RPMI7951 (cell line): ENCODE measurements at places on chromosomes 6 and 20. TPM values are rescaled to one million over a fixed set of nuclear protein-coding genes. Genes with fewer than 3 reads are reported as not detected.

GRCh38 chr6:170032706-170033309, 258.1 kb downstream of the DLL1 start:
- DNase-seq, result no peak

GRCh38 chr6:91213229-91213901, 626.5 kb upstream of the MAP3K7 start:
- DNase-seq, result no peak

DNA sequence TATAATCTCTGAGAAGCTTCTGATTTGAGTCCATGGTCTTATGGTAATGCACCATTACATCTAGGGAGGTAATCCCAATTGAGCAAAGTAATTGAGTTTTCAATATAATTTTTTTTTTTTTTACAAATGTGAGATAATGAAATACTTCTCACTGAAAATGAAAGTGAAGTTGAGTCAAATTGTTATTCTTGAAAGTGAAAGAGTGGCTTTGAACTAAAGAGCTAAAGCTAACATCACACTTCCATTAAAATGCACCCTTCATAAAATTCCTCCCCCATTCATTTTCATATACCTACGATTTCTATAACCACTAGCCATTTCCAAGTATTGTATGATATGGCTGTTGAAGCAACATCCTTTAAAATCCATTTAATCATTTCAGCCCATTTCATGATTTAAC, 149.1 kb upstream of the IMPG1 start:
- DNase-seq, result no peak

GRCh38 chr20:44981736-44982406, 15.6 kb downstream of the STK4 start:
- no peak for DNase-seq

- no peak for DNase-seq
Observed at GRCh38 chr20:50727792-50728485, 3.4 kb upstream of the PARD6B start.

GRCh38 chr20:18999086-18999485, 185.5 kb downstream of the SCP2D1 start:
- DNase-seq, result no peak

DNA sequence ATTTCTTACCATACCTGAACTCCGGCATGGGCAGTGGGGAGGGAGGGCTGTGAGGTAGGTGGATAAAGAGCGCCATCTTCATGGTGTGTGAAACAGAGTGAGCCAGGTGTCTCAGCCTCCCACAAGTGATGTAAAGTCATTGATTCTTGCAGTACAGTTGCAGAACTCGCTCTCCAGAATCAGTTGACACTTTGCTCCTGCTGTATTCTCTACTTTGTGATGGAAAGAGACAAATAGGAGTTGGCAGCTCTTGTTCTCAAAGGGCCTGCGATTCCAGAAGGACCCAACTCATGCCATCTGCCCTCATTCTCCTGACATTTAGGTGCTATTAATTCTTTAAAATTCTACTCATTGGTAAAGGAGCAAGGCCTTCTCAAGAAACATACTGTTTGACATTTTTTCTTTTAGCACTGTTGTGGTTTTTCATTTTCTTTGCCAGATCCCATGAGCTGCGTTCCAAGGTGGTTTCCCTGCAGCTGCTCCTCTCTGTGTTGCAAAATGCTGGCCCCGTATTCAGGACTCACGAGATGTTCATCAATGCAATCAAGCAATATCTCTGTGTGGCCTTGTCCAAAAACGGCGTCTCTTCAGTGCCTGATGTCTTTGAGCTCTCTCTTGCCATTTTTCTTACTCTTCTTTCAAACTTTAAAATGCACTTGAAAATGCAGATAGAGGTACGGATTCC, 49.3 kb downstream of the ARFGEF2 start:
- no peak for DNase-seq

DNA sequence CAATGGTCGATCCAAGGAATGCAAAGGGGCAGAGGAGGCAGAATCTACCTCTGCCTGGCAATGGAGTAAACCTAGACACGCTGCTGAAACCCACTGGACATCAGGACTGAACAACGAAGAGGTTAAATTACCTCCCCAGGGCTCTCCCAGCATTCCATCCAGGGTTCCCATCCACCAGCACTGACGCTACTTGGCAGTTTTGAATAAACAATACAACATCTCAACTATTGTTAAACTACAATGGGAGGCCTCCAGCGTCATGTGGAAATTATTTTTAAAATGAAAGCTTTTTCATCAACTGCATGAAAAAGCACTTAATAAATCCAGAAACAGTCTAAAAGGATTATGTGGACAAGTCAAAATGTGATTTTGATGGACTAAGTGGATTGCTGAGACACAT, 96.8 kb upstream of the NHSL1 start:
- no peak for DNase-seq

DNA sequence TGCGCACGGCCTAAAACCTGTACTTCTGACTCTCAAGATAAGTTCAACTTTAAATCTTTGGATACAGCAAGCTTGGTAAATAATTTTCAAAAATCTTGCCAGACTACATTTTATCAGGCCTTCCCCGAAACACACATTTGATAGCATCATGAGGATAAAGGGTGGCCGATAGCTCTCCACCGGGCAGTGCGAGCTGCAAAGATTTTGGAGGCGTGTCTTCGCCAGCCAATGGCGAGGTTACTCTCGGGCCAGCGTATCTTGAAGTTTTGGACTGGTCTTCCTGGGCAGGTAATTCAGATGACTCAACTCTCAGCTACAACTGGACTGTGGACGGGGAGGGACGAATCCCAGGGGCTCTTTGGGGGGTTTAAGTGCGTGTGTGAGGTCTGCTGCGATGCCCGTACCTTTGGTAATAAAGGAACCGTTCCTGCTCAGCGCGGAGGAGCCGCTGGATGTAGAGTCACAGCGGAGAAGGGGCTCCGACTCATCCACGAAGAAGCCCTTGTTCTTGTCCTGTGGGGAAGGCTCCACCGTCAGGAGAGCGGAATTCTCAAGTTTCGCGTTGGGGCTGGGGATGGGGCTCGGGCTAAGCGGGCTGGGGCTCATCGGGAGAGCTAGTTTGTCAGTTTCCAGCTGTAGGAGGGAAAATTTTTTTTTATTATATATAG, 75.3 kb downstream of the TNFRSF21 start:
- DNase-seq, result no peak

DNA sequence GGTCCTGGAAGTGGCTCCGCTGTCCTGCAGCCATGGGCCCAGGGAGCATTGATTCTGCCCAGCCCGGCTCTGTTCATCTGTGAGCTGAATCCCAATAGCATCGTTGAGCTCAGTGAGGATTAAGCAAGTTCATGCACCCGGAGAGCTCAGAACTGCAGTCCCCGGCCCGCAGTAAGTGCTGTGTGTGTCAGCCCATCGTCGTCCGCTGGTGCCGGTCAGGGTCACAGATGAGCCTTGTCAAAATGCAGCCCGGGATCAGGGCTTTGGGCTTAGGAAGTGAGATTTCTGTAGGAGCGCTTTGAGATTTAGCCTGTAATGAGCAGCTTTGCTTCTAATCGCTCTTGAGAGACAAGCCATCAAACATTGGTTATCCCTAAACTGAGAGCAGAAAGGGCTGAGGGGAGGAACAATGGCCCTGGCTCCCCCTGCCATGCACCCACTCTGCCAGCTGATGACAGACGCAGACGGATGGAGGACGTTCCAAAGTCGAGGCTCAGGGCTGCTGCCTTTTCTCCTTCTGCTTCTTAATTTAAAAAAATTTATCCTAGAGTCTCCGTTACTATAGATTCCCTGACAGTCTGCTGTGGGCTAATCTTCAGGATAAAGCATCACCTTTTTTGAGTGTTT, 25.6 kb upstream of the SULF2 start:
- DNase-seq, result no peak

DNA sequence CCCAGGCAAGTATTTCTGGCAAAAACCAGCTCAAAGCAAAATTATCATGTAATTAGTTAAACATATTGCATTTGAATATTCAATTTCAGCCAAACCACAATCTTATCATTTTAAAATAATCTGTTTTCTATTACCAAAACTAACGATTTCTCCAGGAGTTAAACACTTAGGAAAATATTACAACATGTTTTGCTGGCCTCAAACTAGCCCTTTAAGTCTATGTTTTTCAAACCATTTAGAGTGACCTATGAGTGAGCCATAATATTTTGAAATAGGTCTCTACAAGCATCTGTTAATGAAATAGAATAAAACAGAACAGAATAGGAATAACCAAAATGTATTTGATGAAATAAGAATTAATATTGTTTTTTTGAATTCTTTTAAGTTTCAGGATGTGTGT, 370.9 kb downstream of the COL12A1 start:
- DNase-seq, result no peak

DNA sequence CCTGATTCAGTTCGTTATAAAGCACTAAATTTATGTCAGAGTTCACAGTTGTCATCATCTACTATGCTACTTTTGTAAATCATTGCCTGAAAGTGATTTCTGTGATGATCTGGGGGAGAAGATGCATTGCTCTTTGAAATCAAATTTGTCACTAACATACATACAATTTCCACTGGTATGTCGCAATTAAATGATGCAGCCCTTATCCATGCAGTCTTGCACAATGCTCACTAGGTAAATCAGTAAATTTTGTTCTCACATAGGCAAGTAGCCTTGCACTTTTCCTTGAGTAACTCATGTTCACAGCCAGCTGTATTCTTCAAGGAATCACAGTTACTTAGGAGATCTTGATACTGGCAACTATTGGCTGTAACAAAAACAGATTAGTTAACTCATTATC, 20.8 kb downstream of the CRISP2 start:
- no peak for DNase-seq

DNA sequence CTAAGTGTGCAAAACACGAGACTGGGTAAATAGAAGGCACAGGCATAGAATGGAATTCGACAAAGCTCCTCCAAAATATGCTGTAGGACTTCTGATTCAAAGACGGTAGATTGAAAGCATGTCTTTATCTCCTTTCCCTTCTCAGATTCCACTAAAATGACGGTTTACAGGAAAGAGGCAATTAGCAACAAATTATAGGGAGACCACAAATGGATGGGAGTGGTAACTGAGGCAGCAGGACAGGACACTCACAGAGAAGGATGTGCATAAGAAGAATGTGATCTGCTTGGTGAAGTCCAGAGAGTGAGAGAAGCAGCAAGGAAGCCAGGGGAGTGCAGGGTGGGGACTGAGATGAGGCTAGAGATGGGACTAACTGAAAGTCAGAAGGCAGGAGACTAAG, 113.4 kb upstream of the MRPS10 start:
- DNase-seq, result peak; percentile 58

- DNase-seq, result peak; percentile 37
Observed at GRCh38 chr20:61980647-61981583, 84.8 kb downstream of the TAF4 start.

- no peak for DNase-seq
Observed at GRCh38 chr6:149196091-149196490, 121.4 kb upstream of the TAB2 start.

Gene CDH4
- 0.12 and 0.29 TPM in 2 replicates for total RNA-seq

Gene PTCRA
- not detected in 2 replicates for total RNA-seq

Gene PRL
- total RNA-seq, result not detected in 2 replicates

Gene DXO
- 21.0 and 27.8 TPM in 2 replicates for total RNA-seq

Gene OTOR
- not detected in 2 replicates for total RNA-seq

Gene FAM209A
- 0.12 TPM in 1 of 2 replicates, not detected in the other for total RNA-seq

Gene MUCL3
- not detected in 2 replicates for total RNA-seq

Gene BTN1A1
- total RNA-seq, result not detected in 2 replicates

Gene TXLNB
- 0.98 and 1.1 TPM in 2 replicates for total RNA-seq

Gene MRAP2
- 6.6 and 8.4 TPM in 2 replicates for total RNA-seq

Gene ACOT8
- 102 and 119 TPM in 2 replicates for total RNA-seq

Gene APOBEC2
- not detected in 2 replicates for total RNA-seq
